Cardiac fibroblast (primary cell): ENCODE measurements at places on chromosomes 5 and 9.

DNA sequence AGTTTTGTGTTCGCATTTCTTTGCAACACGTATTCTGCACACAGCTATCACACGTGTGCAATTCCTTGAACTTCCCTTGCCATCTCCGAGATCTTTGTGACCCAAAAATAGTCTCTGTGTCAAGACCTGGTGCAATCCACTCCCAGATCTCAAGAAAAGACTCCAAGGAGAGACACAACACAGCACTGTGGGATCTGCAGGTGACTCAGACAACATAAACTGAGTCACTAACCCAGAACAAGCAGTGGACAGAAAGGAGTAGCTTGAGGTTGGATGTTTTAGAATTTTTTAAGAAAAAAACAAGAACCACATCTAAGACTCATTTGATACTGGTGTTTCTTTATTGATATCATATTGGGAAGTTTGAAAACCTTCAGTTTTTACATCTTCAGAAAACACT, 396.9 kb downstream of the AGTPBP1 start:
- no peak for DNase-seq

DNA sequence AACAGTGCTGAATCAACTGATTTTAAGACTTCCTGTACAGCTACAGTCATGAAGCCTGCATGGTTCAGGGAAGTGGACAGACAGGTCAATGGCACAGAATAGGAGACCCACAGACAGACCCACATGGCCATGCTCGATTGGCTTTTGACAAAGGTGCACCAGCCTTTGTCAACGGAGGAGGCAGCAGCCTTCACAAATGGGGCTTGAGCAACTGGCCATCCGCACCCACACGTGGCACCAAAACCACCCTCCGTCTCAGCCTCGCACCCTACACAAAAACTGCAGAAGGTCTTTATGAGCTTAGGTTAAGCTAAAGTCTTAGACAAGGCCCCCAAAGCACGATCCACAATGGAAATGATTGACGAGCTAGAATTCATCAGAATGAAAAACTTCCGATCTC, 59.5 kb upstream of the UBAC1 start:
- no peak for DNase-seq

DNA sequence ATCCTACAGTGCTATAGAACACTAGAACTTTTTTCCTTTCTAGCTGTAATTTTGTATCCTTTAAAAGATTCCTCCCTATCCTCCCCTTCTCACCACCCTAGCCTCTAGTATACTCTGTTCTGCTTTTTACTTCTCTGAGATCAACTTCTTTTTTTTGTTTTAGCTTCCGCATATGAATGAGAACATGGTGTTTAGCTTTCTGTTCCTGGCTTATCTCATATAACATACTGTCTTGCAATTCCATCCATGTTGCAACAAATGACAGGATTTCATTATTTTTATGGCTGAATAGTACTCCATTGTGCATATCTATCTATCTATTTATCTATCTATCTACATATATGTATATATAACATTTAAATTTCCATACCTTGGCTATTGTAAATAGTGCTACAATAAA, 126.0 kb upstream of the MAN2A1 start:
- no peak for DNase-seq

DNA sequence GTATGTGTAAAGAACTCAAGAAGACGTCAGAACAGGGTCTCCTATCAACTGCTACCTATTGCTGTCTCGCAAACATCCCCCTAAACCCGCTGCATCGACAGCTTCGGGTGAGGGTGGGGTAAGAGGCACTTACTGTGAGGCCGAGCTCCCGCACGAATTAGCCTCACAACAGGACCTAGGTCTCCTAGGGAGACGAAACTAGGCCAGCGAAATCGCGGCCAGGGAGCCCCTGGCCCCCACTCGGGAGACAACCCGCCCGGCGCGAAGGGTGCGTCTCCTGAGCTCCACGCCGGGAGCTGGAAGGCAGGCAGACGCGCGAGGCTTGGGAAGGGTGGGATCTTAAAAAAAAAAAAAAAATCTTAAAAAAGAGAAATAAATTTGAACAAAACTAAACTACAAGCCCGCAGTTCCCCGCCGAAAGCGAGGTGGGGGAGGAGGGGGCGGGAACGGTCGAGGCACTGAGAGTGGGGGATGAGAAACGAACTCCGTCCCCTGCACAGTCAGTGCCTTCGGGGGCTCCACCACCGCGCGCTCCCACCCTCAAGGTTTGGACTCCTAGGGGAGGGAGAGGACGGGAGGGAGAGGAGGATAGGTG, 33.0 kb upstream of the NFIB start:
- DNase-seq, result no peak

DNA sequence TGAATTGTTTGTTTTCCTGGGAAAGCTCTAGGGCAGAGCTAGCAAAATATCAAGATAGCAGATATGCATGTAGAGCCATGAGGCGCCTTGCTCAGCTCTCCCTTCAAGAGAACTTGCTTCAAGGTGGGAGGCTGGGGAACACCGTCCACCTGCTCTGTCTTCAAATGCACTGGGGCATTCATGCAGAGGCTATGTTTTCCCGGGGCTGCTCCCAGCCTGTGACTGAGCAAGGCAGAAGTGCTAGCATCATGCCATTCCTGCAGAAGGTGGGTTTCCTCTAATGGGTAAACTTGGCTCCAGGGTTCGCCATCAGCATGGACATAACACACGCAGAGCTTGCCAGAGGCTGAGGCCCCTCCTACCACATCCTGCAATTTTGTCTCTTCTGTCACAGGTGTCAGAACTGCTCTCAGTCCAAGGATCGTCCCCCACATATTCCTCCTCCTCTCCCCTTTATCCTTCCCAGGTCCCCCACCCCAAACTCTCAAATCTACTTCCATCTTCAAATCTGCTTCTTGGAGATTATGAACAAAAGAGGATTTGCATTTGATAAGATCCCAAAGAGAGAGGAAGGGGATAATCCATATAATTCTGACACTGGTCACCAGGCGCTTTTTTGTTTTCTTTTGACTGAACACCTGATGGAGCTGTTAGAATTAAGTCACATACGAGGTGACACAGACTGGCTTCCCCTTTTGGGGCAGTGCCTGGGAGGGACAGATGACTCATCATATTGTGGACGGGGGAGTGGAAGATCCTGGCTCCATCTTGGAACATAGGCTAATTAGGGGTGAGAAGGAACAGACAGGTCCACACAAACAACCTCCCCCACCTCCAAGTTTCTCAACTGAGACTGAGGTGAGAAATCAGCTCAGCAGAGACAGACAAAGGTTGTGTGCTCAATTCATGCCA, 85.0 kb upstream of the TAF11L2 start:
- no peak for DNase-seq
